Epithelial cell of proximal tubule (primary cell): ENCODE measurements at places on chromosomes 13 and 19.

GRCh38 chr13:78022164-78022877 is 103.7 kb upstream of the EDNRB start:
- DNase-seq: peak; percentile 12

- DNase-seq: no peak
Measured at GRCh38 chr19:31342926-31343325, 6.3 kb downstream of the TSHZ3 start.

DNA sequence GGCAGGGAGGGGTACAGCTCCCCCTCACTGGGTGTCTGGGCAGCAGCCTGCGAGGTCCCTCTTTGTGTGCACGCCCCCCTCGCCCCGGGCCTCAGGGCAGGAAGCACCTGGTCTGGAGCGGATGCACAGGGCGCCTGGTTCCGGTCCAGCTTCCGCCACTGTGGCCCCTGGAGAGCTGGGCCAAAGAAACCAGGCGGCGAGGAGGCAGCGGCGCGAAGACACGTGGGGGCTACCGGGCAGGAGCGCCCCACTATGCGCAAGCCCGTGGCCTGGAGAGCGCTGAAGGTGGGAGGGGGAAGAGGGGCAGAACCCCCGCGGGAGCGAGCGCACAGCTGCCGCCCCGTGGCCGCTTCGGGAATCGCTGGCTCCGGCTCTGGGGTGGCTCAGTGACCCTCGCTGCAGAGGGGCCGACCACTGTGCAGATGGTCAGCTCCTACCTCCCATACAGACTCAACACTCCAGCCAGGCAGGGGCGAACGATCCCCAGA is 1.7 kb upstream of the LYL1 start:
- no peak for DNase-seq

DNA sequence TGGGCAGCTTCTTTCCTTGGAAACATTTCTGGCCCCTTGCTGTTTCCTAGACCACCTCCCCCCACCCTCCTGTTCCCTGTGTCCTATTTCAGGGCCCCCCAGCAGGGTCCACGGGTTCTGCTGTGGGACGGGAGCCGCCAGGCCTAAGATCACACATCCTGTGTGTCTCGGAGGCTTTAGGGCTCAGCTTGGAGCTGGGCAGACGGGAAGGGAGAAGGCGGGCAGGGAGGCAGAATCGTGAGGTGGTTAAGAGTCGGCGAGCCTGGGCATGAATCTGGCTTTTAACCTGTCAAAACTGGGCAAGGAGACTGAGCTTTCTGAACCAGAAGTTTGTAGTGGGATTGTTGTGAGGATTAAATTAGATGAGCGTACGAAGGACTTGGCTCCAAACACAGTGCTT is 4.8 kb downstream of the KCNC3 start:
- DNase-seq: no peak

DNA sequence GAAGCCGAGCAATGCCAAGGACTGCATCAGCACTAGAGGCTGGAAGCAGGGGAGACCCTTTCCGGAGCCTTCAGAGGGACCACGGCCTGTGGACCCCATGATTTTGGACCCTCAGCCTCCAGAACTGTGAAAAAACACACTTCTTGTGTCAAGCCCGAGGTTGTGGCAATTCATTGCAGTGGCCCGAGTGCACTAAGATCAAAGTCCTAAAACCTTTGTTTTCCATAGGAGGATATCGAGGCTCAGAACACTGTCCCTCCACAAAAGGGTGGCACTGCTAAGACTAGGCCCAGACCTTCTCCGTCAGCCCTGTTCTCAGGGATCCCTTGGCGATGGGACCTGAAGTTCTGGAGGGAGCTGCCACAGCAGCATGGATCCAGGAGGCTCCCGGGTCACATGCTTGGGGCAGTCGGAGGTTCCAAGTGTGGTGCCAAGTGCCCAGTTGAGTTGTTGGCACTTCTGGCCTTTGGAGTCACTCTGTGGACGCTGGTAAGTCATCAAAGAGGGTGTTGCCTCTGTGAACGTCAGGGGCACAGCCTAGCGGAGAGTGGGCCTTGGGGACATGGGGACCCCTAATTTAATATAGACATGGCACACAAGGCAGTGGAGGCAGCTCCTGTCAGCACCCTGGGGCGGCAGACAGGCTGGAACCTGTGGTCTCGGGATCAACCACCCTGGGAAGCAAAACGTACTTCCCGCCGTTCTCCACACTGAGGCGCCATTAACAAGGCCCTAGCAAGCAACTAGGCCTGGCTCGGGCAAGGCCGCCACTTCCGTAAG is 199.2 kb downstream of the COL4A1 start:
- DNase-seq: no peak

DNA sequence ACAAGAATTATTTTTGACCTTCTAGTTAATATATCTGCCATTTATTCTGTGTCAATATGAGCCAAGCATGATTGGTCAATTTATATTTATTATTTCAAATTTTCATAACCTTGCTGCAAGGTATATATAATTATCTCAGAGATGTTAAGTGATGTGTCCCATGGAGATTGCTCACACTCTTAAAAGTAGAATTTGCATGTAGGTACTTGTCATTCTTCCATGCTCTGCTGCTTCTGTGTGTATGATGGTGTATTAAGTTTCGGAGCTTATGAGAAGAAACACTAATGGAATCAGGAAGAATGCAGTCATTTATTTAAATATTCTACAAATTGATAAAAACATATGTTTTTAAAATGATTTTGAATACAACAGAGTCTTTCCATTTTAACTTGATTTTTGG is 586.8 kb upstream of the MIR17HG start:
- DNase-seq: no peak

GRCh38 chr13:28001837-28002473 is 13.5 kb upstream of the URAD start:
- no peak for DNase-seq

GRCh38 chr13:48644141-48644540 is 9.6 kb upstream of the CYSLTR2 start:
- no peak for DNase-seq

DNA sequence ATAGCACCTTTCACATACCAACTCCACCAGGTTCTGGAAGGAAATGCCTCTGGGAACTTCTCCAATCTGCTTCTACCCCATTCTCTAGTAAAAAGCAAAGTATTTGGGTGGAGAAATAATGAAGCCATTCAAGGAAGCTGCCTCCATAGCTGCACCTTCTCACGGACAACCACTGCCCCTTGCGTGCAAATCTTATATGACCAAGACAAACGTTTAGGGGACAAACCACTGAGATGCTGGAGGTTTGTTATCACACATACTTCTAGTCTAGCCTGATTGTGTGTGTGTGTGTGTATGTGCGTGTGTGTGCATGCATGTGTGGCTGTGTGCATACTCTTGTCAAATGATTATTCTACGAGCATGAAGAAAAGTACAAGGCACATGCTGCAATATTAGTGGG is 6.5 kb upstream of the METTL21C start:
- no peak for DNase-seq

- no peak for DNase-seq
Measured at GRCh38 chr19:44580366-44580895, 32.9 kb upstream of the IGSF23 start.

- no peak for DNase-seq
Measured at GRCh38 chr13:33328701-33329100, 43.1 kb upstream of the STARD13 start.

DNA sequence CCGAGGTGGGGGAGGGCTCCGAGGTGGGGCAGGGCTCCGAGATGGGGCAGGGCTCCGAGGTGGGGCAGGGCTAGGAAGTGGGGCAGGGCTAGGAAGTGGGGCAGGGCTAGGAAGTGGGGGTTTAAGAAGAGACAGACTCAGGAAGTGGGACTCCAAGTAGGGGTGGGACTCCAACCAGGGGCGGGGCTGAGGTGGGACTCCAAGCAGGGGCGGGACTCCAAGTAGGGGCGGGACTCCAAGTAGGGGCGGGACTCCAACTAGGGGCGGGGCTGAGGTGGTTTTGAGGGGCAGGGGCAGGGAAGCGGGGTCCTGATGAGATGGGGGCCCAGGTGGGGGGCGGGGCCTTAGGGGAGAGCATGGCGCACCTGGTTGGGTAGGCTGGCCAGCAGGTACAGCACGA is 13.6 kb downstream of the CFD start:
- DNase-seq: no peak

GRCh38 chr19:47239610-47240296 is 8.8 kb upstream of the BBC3 start:
- DNase-seq: no peak

GRCh38 chr19:41888926-41889325 is 5.9 kb downstream of the ARHGEF1 start:
- DNase-seq: no peak

GRCh38 chr19:41753936-41754529 is 1.3 kb upstream of the CEACAM6 start:
- DNase-seq: no peak

- no peak for DNase-seq
Measured at GRCh38 chr13:33798023-33798422, 19.9 kb upstream of the RFC3 start.
